Hepatocyte (in vitro differentiated cells): ENCODE measurements at places on chromosomes 6 and 20. TPM values are rescaled to one million over a fixed set of nuclear protein-coding genes. Genes with fewer than 3 reads are reported as not detected.

The HTR1E gene
- 5.3 and 6.2 TPM in 2 replicates for total RNA-seq

The PBX2 gene
- total RNA-seq = 63.8 and 77.5 TPM in 2 replicates

The RAD21L1 gene
- total RNA-seq = not detected in 2 replicates

The MMP24 gene
- 0.76 and 1.2 TPM in 2 replicates for total RNA-seq

The FRK gene
- total RNA-seq = 15.3 and 16.9 TPM in 2 replicates

The PSORS1C2 gene
- total RNA-seq = not detected in 2 replicates

The IL20RA gene
- total RNA-seq = 0.32 and 0.63 TPM in 2 replicates

The GTSF1L gene
- not detected in 2 replicates for total RNA-seq

The CPXM1 gene
- 47.9 and 57.8 TPM in 2 replicates for total RNA-seq

The TSPO2 gene
- 0.27 TPM in 1 of 2 replicates, not detected in the other for total RNA-seq

The NRSN1 gene
- total RNA-seq = not detected in 2 replicates

The FAM217A gene
- total RNA-seq = not detected in 2 replicates

The TMEM181 gene
- total RNA-seq = 42.0 and 46.9 TPM in 2 replicates

The LTB gene
- total RNA-seq = 2.4 and 4.0 TPM in 2 replicates

DNA sequence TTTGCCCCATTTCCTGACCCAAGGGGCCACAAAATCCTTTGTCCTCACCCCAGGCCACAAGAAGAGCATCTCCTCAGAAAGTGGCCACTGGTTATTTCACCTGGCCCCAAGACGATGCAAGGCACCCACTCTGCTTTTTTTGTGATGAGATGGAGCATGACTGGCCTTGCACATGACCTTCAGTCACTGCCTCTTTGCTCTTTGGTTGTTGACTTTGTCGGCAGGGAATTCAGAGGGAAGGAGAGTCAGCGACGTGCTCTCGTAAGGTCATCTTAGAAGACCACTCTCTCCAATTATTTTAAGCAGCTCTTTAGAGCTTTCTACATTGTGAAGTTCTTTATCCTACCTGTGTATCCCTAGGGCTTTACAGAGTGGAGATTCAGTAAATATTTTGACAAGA is 306.7 kb downstream of the PLCB1 start:
- H3K36me3 ChIP-seq = no peaks in the 10 kb centered on the region
- DNase-seq = no peak
- no peaks in the 10 kb centered on the region for H3K4me1 ChIP-seq
- H3K27me3 ChIP-seq = no peaks in the 10 kb centered on the region
- no peak overlapping the region for H3K4me3 ChIP-seq
- H3K27ac ChIP-seq = no peak overlapping the region

DNA sequence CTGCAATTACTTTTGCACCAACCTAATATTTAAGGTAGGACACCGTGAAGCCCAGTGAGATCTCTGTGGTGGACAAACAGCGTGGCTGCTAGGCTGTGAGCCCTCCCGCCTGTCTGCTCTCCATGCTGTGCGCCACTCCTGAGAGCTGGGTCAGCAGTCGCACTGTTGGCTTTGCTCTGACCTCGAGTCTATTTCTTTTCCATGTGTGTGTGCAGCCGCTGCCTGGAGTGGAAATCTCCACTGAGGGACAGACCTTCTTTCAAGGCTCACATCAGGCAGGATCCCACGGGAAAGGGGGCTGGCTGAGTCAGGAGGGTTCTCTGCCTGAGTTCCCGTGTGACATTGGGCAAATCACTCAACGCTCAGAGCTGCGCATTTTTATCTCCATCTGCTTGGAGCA is 27.1 kb downstream of the RIPOR3 start:
- H3K27me3 ChIP-seq = no peaks in the 10 kb centered on the region
- H3K4me3 ChIP-seq = no peak overlapping the region
- peak overlapping the region; percentile 91 for H3K27ac ChIP-seq

DNA sequence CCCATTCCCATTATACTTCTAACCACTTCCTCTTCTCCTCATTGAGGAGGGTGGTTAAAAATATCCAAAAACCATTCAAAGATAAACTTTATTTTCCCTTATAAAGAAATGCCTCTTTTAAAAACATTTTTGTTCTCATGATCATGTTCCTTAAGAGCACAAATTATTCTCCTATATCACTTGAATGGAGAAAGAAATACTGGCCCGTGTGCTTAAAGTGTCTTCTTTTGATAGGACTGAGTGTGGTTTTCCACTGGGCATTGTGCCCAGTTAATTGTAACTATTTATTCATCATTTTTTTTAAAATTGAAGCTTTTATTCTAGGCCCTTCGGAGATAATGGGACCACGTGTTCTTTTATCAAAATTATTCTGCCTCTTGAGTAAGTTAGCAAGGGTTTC is 871.5 kb downstream of the QKI start:
- no peak overlapping the region for H3K4me3 ChIP-seq
- H3K27ac ChIP-seq = no peak overlapping the region
- no peak for DNase-seq
- no peaks in the 10 kb centered on the region for H3K36me3 ChIP-seq

DNA sequence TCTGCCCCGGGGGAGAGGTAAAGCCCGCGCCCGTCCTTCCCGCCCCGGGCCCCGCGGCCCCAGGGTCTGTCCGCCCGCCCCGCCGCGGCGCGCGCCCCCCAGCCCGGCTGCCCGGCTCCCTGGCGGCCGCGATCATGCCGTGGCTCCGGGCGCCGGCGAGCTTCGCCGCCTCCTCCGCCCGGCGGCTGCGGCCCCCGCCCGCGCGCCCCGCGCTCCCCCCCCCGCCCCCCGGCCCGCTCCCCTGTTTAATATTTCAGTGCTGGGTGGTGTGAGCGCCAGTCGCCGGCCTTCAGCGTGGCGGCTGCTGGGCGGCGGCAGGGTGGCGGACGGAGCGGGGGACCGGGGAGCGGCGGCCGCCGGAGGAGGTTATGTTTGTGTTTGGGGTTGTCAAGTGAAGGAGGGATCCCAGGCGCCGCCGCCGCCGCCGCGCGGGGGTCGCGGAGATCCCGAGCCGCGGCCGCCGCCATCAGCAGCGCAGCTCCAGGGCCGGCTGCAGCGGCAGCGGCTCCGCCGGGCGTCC is at the start of gene HIVEP1:
Gene HIVEP1, plus strand, starts transcription at position 275 of the 520 bp plus-strand sequence. CDS start 3,317 bp downstream, outside the sequence.
- H3K27ac ChIP-seq = peak within 1 kb of the TSS; percentile 99
- DNase-seq = peak; percentile 72
- peaks cover 19% of the 10 kb centered on the region for H3K4me1 ChIP-seq
- peak within 1 kb of the TSS; percentile 86 for H3K4me3 ChIP-seq
- no peaks in the 10 kb centered on the region for H3K36me3 ChIP-seq

GRCh38 chr20:63403403-63404105 is 42.4 kb upstream of the CHRNA4 start:
- H3K4me1 ChIP-seq = no peaks in the 10 kb centered on the region
- H3K36me3 ChIP-seq = no peaks in the 10 kb centered on the region
- H3K27me3 ChIP-seq = no peaks in the 10 kb centered on the region
- H3K4me3 ChIP-seq = no peak overlapping the region

DNA sequence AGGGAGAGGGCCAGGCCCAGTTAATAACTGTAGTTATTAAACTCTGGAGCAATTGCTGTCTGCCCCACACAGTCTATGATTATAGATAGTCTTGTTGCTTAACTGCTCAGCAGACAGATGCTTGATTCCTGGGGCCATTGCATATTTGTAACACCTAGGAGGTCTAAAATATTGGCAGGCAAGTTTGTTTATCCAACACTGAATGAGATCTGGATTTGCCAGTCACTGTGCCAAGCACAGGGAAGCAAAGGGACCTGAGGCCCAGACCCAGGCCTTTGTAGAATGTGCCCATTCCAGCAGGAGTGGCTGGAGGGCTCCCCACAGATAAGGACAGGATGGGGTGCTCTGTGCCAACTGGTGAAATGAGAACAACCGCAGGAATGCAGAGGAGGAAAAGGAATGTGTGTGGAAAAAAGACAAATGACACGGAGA is 17.6 kb upstream of the ENTPD6 start:
- no peaks in the 10 kb centered on the region for H3K36me3 ChIP-seq
- no peaks in the 10 kb centered on the region for H3K27me3 ChIP-seq
- H3K4me1 ChIP-seq = no peaks in the 10 kb centered on the region
- H3K4me3 ChIP-seq = no peak overlapping the region
- H3K27ac ChIP-seq = no peak overlapping the region

GRCh38 chr6:72936766-72937559 is 288.3 kb downstream of the KHDC1L start:
- no peaks in the 10 kb centered on the region for H3K4me1 ChIP-seq
- no peaks in the 10 kb centered on the region for H3K36me3 ChIP-seq
- no peak overlapping the region for H3K27ac ChIP-seq
- no peaks in the 10 kb centered on the region for H3K27me3 ChIP-seq
- DNase-seq = no peak

- H3K27me3 ChIP-seq = peaks cover 21% of the 10 kb centered on the region
- no peak overlapping the region for H3K4me3 ChIP-seq
- no peak for DNase-seq
- H3K36me3 ChIP-seq = no peaks in the 10 kb centered on the region
- peaks cover 6% of the 10 kb centered on the region for H3K4me1 ChIP-seq
Observed at GRCh38 chr6:14383393-14384174, 266.0 kb downstream of the CD83 start.

GRCh38 chr20:53897884-53898555 is 172.4 kb downstream of the BCAS1 start:
- H3K27me3 ChIP-seq = no peaks in the 10 kb centered on the region
- H3K36me3 ChIP-seq = no peaks in the 10 kb centered on the region
- H3K4me3 ChIP-seq = no peak overlapping the region
- DNase-seq = no peak

GRCh38 chr6:159174263-159174969 is 5.2 kb downstream of the FNDC1 start:
- H3K27me3 ChIP-seq = peaks cover 50% of the 10 kb centered on the region
- H3K4me1 ChIP-seq = peaks cover 3% of the 10 kb centered on the region
- H3K27ac ChIP-seq = no peak overlapping the region
- no peak overlapping the region for H3K4me3 ChIP-seq

DNA sequence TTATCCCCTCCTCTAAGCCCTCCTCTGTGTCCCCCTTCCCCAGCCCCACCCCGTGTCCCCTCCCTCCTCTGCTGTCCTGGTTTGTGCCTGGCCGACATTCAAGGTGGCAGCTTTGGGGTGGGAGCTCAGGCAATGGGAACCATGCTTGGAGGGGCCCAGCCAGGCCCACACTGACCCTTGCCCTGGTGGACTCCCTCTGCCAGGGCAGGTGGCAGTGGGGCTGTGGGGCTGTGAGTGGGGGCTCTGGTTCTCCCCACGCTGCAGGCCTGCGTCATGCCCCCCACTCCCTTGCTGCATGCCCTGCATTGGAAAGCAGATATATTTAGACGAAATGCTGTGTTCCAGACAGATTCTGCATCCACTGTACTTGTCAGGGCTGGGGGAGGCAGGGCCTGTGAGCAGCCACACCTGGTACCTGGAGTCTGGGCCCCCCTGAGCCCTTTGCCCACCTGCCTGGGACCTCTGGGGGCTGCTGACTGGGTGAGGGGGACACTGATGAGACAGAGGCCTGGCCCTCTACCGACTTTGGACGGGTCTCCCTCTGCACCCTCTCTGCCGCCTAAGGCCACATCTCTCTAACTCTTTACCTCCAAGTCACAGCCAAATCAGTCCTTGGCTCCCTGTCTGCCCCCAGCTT is 14.2 kb downstream of the DLGAP4 start:
- H3K4me3 ChIP-seq = no peak overlapping the region
- DNase-seq = no peak
- no peak overlapping the region for H3K27ac ChIP-seq
- no peaks in the 10 kb centered on the region for H3K27me3 ChIP-seq
- H3K4me1 ChIP-seq = no peaks in the 10 kb centered on the region

DNA sequence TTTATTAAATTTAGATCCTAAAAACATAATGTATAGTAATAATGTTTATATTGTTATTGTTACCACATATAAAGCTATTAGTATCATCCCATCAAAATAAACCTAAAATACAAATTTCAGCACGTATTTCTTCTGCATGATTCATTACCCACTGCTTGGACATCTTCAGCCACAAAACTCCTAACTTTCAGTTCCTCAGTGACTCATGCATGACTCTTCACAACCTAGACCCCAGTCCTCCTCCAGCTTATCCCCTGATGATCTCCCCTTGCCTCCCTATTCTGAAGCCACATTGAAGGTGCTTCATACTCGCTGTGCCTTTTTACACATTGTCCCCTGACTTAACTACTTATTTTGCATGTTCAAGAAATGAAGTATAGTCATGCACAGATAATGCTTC is 11.2 kb upstream of the GPRC6A start:
- H3K4me3 ChIP-seq = no peak overlapping the region
- no peaks in the 10 kb centered on the region for H3K36me3 ChIP-seq
- H3K4me1 ChIP-seq = no peaks in the 10 kb centered on the region
- no peak for DNase-seq

DNA sequence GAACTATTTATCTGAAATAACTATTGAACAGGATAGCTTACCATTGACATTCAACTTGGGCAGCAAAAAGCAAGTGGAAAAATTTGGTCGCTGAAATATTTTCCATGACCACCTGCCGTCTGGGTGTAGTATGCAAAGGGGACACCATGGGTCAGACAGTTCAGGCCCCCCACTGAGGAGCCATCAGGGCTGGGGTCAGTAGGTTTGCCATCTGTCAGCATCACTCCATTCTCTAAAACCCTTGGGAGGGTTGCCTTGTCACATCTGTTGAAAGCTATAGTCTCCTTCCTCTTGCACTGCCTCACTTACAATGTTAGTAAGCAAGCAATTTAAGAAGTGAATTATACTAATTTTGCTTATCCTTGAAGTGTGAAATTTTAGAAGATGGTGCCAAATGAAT is 44.9 kb downstream of the NRN1 start:
- no peaks in the 10 kb centered on the region for H3K27me3 ChIP-seq
- DNase-seq = no peak
- no peak overlapping the region for H3K27ac ChIP-seq
- no peaks in the 10 kb centered on the region for H3K4me1 ChIP-seq
- no peaks in the 10 kb centered on the region for H3K36me3 ChIP-seq

- DNase-seq = no peak
- peaks cover 33% of the 10 kb centered on the region for H3K27me3 ChIP-seq
- H3K27ac ChIP-seq = no peak overlapping the region
- no peaks in the 10 kb centered on the region for H3K4me1 ChIP-seq
- H3K36me3 ChIP-seq = no peaks in the 10 kb centered on the region
Observed at GRCh38 chr6:40326714-40327421, 260.3 kb downstream of the LRFN2 start.

DNA sequence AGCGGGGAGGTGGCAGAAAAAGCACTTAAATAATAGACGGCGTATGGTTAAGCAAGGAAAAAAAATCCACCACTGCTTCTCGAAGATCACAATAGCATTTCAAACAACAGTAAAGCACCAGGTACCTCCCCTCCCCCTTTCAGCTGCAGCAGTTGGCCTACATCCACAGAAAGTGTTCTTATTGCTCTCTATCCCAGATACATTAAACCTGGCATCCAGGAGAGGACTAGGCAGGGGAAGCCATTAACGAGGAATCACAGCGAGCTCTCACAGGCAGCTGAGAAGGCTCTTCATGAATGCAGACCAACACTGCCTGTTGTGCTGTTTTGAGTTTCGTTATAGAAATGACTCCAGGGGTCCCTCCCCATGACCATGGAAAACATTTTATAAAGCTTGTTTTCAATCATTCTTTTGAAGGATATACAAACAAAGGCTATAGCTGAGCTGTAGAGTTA is 11.8 kb downstream of the FYN start:
- peaks cover 4% of the 10 kb centered on the region for H3K4me1 ChIP-seq
- H3K27ac ChIP-seq = no peak overlapping the region
- no peaks in the 10 kb centered on the region for H3K36me3 ChIP-seq
- DNase-seq = no peak
